Small intestine (tissue), 16 donors: ENCODE measurements at places on chromosomes 2 and 18.

- no peak overlapping the region for H3K4me3 ChIP-seq
- no peak overlapping the region for H3K27ac ChIP-seq
Observed at GRCh38 chr2:227228061-227228667, 63.7 kb downstream of the COL4A3 start.

GRCh38 chr2:67713376-67713775 lies 316.2 kb downstream of the ETAA1 start:
- no peaks in the 10 kb centered on the region for H3K4me1 ChIP-seq
- no peak for DNase-seq
- H3K27me3 ChIP-seq = no peaks in the 10 kb centered on the region
- H3K27ac ChIP-seq = no peak overlapping the region
- no peak overlapping the region for H3K4me3 ChIP-seq
- H3K36me3 ChIP-seq = no peaks in the 10 kb centered on the region

GRCh38 chr18:26941584-26941983 lies 76.1 kb upstream of the AQP4 start:
- DNase-seq = no peak
- H3K4me1 ChIP-seq = no peaks in the 10 kb centered on the region
- H3K36me3 ChIP-seq = no peaks in the 10 kb centered on the region
- H3K27me3 ChIP-seq = no peaks in the 10 kb centered on the region

DNA sequence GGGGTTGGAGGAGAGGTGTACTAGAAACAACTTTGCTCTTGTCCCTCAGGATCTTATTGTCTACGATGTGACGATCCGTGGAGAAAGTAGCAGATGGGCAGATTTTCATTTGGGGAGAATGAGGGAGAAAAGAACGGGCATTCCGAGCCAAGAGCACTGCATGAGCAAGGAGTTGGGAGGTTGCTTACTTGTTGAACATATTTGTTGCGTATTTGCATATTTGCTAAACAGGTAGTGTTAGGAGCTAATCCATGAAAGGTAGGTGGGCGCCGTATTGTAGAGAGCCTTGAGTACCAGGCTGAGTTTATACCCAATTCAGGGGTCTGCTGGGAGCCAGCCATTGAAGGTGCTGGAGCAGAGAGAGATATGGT lies 490 bp downstream of the BCS1L start:
- no peak for DNase-seq
- H3K36me3 ChIP-seq = peaks cover 57% of the 10 kb centered on the region
- H3K4me1 ChIP-seq = peaks cover 3% of the 10 kb centered on the region

DNA sequence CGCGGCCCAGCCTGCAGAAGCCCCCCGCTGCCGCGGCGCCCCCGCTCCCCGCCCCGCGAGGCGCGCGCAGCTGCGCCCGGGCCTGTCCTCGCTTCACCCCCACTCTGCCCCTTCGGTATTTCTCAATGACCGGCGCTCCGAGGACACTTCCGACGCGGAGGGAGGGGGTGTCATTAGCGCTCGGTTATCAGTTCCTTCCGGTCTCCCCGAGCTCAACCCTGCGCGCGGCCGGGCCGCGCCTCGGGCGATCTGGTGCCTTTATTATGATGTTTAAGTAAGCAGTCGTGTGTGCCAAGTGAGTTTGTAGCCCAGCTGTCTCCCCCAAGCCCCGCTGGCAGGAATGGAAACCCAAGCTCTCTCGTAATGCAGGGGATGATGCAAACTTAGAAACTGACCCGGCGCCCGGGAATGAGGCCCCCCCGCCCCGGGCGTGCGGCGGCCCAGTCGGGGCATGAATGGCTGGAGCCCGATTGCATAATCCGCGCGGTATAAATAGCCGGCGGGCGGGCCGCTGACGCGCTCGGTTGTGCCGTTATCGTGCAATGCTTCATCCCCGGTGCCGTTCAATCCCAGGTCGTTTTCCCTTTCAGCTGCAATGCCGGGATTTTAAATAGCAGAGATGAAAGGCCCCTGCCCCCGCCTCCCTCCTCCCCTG lies 3.9 kb upstream of the SPRED2 start:
- H3K27ac ChIP-seq = peak overlapping the region; percentile 90
- H3K36me3 ChIP-seq = no peaks in the 10 kb centered on the region
- peak; percentile 84 for DNase-seq
- peak overlapping the region; percentile 69 for H3K4me3 ChIP-seq

GRCh38 chr2:20424300-20425290 lies 22.3 kb upstream of the RHOB start:
- H3K36me3 ChIP-seq = no peaks in the 10 kb centered on the region
- peaks cover 10% of the 10 kb centered on the region for H3K4me1 ChIP-seq
- no peaks in the 10 kb centered on the region for H3K27me3 ChIP-seq

DNA sequence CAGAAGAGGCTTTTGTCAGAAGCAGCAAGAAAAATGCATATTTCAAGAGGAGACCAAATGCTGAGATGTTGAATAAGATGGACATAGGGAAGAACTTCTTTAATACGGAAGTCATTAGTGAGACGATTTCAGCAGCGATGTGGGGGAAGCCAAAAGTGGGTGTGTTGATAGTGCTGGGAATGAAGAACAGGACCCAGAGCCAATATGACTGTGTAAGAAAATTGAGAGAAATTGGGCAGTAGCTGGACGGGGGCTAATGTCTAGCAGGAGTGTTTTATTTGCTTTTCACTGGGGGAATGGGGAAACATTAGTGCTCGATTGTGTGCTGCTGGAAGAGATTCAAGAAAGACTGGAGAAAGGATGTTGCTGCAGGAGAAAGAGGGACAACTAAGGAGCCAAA lies 788.7 kb upstream of the KLHL29 start:
- H3K36me3 ChIP-seq = no peaks in the 10 kb centered on the region
- H3K27me3 ChIP-seq = no peaks in the 10 kb centered on the region
- no peaks in the 10 kb centered on the region for H3K4me1 ChIP-seq
- H3K27ac ChIP-seq = no peak overlapping the region

- H3K36me3 ChIP-seq = peaks cover 61% of the 10 kb centered on the region
- peaks cover 15% of the 10 kb centered on the region for H3K4me1 ChIP-seq
- no peak for DNase-seq
- H3K27me3 ChIP-seq = no peaks in the 10 kb centered on the region
- H3K4me3 ChIP-seq = no peak overlapping the region
Observed at GRCh38 chr18:77098029-77098428, 34.6 kb downstream of the MBP start.

- H3K4me3 ChIP-seq = no peak overlapping the region
- peaks cover 2% of the 10 kb centered on the region for H3K36me3 ChIP-seq
- H3K27me3 ChIP-seq = no peaks in the 10 kb centered on the region
- DNase-seq = no peak
- H3K27ac ChIP-seq = no peak overlapping the region
Observed at GRCh38 chr18:58373481-58373880, 255.4 kb downstream of the ALPK2 start.

- no peaks in the 10 kb centered on the region for H3K4me1 ChIP-seq
- H3K27me3 ChIP-seq = no peaks in the 10 kb centered on the region
- DNase-seq = no peak
- no peak overlapping the region for H3K4me3 ChIP-seq
- no peak overlapping the region for H3K27ac ChIP-seq
- no peaks in the 10 kb centered on the region for H3K36me3 ChIP-seq
Observed at GRCh38 chr18:7575465-7576028, 8.4 kb downstream of the PTPRM start.

DNA sequence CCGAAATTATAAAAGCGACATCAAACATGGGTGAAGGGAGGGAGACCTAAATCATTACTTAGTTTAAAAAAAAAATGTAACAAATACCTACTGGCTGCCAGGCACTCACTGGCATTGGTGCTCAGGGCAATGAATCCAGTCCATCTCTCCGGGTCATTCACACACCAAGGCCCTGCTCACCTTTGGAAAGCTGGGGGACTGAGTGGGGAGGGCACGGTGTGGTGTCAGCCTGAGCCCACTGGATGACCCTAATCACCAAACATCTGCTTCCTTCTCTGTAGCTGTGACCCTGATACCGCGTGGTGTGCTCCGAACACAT lies 336 bp upstream of the DDX1 start:
- no peaks in the 10 kb centered on the region for H3K4me1 ChIP-seq
- H3K36me3 ChIP-seq = peaks cover 2% of the 10 kb centered on the region
- H3K27ac ChIP-seq = peak overlapping the region; percentile 9
- peak overlapping the region; percentile 83 for H3K4me3 ChIP-seq

- no peak for DNase-seq
- no peaks in the 10 kb centered on the region for H3K4me1 ChIP-seq
- no peak overlapping the region for H3K27ac ChIP-seq
- no peak overlapping the region for H3K4me3 ChIP-seq
Observed at GRCh38 chr2:240300261-240300821, 135.1 kb upstream of the GPC1 start.

DNA sequence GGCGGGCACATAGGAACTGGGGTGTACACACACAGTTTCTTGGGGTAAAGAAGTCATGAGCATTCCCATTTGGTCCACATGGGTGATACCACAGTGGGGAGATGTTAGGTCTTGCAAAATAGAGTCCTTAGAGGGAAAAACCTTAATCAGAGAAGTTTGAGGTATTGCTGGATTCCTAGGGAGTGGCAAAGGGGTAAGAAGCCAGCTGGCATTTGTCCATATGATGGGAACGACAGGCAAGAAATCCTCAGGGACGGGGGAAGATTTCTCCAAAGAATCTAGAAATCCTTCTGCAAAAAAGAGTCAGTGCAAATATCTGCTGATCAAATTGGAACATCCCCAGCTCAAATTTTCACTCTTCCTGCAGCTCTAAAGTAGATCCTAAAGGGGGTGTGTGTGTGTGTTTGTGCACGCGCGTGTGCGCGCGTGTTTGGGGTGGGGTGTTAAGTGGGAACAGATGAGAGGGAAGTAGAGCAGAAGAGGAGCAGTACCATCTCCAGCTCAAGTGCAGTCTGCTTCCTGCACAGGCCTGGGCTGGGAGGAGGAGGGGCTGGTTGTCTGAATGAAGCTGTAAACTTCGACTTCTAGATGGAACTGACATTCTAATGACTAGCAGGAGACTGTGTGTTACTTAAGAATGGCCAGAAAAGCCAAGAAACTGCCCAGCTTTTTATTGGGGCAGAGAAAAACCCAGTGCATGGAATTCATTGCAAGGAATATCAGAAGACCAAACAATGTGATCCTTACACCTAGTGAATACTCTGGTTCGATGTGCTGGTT lies 168.0 kb downstream of the SPP2 start:
- no peaks in the 10 kb centered on the region for H3K36me3 ChIP-seq
- H3K27me3 ChIP-seq = no peaks in the 10 kb centered on the region
- no peak overlapping the region for H3K4me3 ChIP-seq
- no peak overlapping the region for H3K27ac ChIP-seq

GRCh38 chr18:2330764-2331163 lies 240.5 kb downstream of the METTL4 start:
- DNase-seq = no peak
- H3K4me1 ChIP-seq = peaks cover 2% of the 10 kb centered on the region
- no peak overlapping the region for H3K4me3 ChIP-seq
- H3K36me3 ChIP-seq = no peaks in the 10 kb centered on the region

GRCh38 chr2:2636813-2637212 lies 305.7 kb upstream of the MYT1L start:
- no peak overlapping the region for H3K27ac ChIP-seq
- no peaks in the 10 kb centered on the region for H3K36me3 ChIP-seq
- H3K4me3 ChIP-seq = no peak overlapping the region
- no peaks in the 10 kb centered on the region for H3K4me1 ChIP-seq
- H3K27me3 ChIP-seq = no peaks in the 10 kb centered on the region

DNA sequence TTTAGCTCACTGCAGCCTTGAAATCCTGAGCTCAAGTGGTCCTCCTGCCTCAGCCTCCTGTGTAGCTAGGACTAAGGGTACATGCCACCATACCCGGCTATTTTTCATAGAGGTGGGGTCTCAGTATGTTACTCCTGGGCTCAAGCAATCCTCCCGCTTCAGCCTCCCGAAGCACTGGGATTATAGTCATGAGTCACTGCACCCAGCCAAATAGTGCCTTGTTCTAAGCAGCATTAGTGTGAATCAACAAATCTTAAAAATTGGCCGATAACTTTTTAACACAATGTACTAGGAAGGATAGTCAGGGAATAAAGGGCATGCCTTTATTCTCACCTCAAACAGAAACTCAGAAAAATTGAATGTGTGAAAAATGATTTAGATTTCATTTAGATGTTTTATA lies 51.6 kb downstream of the XRCC5 start:
- no peaks in the 10 kb centered on the region for H3K27me3 ChIP-seq
- H3K36me3 ChIP-seq = peaks cover 28% of the 10 kb centered on the region
- no peaks in the 10 kb centered on the region for H3K4me1 ChIP-seq
- H3K27ac ChIP-seq = no peak overlapping the region
- no peak for DNase-seq

DNA sequence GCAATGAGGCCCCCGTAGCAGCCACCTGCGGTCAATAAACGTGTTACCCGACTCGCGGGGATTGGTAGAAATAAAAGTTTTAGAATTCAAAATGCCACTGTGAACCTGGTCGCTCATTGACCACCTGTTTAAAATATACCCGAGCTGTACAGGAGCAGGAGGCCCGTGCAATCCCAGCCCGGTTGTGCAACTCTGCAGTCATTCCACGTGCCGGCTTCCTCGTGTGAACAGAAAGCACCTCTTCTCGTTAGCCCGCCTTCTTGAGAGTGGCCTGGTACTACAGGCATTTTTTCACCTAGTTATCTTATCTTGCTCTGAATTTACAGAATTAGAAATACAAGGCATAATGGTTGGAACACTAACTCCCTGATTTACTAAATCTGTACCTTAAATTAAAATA lies 660.7 kb downstream of the GALR1 start:
- no peaks in the 10 kb centered on the region for H3K4me1 ChIP-seq
- no peak overlapping the region for H3K27ac ChIP-seq
- H3K36me3 ChIP-seq = no peaks in the 10 kb centered on the region
- no peak for DNase-seq

DNA sequence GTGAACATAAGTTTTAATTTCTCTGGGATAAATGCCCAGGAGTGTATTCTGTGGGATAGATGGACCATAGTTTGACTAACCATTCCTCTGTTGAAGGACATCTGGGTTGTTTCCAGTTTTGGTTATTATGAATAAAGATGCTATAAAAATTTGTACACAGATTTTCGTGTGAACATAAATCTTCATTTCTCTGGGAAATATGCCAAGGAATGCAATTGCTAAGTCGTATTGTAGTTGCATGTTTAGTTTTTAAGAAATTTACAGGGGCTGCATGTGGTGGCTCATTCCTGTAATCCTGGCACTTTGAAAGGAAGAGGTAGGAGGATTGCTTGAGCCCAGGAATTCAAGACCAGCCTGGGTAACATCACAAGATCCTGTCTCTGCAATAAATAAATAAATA lies 6.9 kb upstream of the SLC11A1 start:
- no peaks in the 10 kb centered on the region for H3K27me3 ChIP-seq
- H3K27ac ChIP-seq = no peak overlapping the region
- no peaks in the 10 kb centered on the region for H3K36me3 ChIP-seq
- no peaks in the 10 kb centered on the region for H3K4me1 ChIP-seq

GRCh38 chr2:102282678-102283091 lies 28.7 kb upstream of the IL1RL1 start:
- H3K27me3 ChIP-seq = no peaks in the 10 kb centered on the region
- H3K36me3 ChIP-seq = no peaks in the 10 kb centered on the region
- no peak for DNase-seq
- H3K4me3 ChIP-seq = no peak overlapping the region
- H3K4me1 ChIP-seq = no peaks in the 10 kb centered on the region

- DNase-seq = no peak
- no peak overlapping the region for H3K27ac ChIP-seq
- no peaks in the 10 kb centered on the region for H3K4me1 ChIP-seq
- H3K27me3 ChIP-seq = no peaks in the 10 kb centered on the region
- H3K36me3 ChIP-seq = no peaks in the 10 kb centered on the region
Observed at GRCh38 chr2:181378491-181378890, 78.7 kb upstream of the ITGA4 start.
